Neural progenitor cell (in vitro differentiated cells): ENCODE measurements at places on chromosomes 5 and 9.

- no peak for DNase-seq
These were observed 1.6 kb downstream of the BSPRY start for GRCh38 chr9:113350937-113351336.

DNA sequence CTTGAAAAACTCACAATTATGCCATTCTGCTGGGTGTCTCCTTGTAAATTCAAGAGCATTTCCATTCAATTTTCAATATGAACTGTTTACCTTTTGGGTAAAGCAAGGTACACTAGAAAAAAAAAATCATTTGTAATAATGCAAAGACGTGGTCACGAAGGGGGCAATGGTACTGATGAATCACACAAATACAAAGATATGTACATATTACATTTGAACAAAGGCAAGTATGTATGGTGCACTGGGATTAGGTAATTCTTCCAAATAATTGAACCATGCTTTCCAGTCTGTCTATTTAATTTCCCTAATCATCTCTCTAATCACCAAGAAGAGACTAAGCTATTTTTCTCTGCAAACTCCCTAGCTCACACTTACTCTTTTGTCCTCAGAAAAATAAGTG lies 63.4 kb upstream of the RNF38 start:
- DNase-seq, result no peak

- no peak for DNase-seq
These were observed 18.2 kb upstream of the MXD3 start for GRCh38 chr5:177329883-177330282.

GRCh38 chr5:17802256-17802655 lies 168.0 kb downstream of the TAF11L14 start:
- peak; percentile 81 for DNase-seq

DNA sequence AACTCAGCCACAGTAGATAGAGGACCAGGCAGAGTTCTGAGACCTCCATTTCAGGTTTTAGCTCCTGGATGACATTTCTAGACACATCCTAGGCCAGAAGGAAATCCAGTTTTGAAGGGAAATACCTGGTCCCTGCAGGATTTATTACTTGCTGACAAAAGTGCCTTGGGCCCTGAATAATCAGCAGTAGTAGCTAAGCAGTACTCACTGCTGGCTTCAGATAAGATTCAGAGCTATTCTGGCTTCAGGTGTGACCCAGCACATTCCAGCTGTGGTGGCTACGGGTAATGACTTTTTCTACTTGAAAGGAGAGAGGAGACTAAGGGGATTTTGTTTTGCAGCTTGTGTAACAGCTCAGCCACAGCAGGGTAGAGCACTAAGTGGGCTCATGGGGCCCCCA lies 34.0 kb downstream of the NDUFAF2 start:
- DNase-seq, result peak; percentile 4

DNA sequence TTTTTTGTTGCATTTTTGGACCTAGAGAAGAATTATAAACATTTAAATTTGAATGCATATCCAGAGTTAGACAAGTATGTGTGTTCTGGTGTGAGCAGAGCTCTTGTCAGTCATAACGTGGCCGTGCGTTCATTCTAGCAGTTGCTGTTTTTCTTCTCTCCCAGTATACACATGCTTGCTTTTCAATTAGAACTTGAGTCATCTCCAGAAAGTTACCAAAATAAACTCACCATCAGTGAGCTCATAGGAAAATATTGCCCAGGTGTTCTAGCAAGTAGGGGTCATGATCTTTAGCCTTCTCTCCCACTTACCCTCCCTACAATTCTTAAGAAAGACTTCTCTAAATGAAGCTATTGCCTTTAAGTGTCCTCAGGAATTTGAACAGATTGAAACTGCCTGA lies 247.5 kb upstream of the TUT7 start:
- no peak for DNase-seq

GRCh38 chr9:83625178-83625577 lies 2.2 kb downstream of the IDNK start:
- DNase-seq, result no peak

GRCh38 chr9:133704711-133705181 lies 33.4 kb downstream of the SARDH start:
- DNase-seq, result no peak

DNA sequence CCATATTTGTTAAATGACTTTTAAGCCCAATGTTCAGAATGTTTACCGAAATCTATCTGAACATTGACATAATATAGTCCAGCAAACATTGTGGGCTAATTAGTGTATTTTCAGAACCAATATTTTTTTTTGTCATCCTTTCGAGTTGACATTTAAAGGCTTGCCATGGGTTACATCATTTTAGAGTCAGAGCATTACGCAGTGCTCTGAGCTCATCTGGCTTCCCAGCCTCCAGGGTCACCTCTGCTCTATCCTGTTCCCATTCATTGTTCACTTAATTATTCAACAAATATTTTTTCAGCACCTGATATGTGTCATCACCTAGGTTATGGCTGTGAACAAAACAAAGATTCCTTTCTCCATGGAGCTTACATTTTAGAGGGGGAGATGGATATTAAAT lies 80.2 kb downstream of the SREK1 start:
- DNase-seq, result no peak

- no peak for DNase-seq
These were observed 98.7 kb downstream of the ZNF462 start for GRCh38 chr9:106961623-106962022.

GRCh38 chr5:161093100-161093499 lies 241.1 kb upstream of the ATP10B start:
- DNase-seq, result peak; percentile 6

DNA sequence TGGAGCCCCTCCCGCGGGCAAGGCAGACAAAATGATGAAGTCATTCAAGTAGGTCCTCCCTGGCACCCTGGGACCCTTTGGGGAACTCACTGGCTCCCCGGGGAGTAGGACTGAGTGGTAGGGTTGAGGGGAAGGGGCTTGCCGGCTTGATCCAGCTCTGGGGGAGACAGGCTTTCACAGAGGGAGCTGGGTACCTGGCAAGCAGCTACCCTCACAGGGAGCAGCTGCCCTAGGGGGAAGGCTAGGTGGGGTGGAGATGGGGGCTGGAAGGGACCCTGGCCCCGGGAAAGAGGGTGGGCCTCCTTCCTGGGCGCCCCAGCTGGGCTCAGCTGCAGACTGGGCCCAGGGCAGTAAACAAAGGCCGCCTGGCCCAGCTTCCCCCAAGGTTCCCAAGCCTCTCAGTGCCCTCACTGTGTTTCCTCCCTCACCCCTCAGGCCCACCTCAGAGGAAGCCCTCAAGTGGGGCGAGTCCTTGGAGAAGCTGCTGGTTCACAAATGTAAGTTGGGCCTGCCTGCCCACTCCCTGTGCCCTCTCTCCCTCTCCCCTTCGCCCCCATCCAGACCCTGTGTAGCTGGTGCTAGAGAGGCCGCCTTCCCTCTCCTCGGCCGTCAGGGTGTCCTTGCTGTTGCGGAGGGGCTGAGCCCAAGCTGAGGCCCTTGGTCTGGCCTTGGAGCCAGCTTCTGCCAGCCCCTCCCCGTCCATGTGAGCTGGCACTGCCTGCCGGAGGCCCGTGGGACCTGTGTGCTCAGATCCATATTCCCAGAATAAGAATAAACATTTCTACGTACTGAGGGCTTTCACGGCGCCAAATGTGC lies 131.2 kb downstream of the RGS3 start:
- DNase-seq, result no peak

DNA sequence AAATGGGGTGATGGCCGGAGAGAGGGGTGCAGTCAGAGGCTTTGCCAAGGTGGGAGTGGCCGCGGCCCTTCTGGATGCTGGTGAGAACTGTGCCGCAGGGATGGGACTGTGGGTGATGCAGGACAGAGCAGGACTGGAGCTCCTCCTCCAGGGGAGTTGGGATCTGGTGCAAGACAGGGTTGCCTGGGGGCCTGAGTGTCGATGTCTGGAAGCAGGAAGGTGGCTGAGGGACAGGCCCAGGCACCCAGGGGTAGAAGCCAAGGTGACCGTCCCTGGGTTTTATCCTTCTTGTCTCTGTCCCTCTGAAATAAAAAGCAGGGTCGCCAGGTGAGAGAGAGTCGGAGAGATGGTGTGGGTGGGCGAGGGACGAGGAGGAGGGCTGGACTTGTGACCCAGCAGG lies 89.1 kb upstream of the IER5L start:
- no peak for DNase-seq

DNA sequence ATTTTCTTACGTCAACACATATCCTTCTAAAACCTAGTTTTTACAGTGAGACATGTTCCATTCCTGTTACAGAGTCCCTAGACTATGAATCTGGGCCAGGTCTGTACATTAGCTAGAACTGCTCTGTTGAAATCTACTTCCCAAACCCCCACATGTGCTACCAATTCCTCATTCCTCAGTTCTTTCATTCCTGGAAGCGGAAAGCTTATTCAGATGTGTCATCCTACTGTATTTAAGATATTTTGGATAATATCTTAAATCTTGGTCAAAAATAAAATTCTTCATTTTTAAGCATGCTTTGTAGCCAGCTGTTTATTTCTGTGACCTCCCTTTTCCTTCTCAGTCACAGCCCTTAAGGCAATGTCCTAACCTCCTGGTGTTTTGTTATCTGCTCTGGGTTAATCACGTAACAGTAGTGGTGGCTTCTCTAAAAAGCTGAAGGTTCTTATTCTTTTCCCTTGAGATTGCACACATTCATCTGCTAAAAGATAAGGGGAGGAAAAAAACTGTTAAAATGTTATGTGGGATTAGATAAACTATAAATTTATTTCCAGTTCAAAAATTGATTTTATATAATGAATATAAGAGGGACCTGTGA lies 35.6 kb downstream of the GLRX start:
- DNase-seq, result no peak

- no peak for DNase-seq
These were observed 20.7 kb upstream of the LIFR start for GRCh38 chr5:38576961-38577684.

DNA sequence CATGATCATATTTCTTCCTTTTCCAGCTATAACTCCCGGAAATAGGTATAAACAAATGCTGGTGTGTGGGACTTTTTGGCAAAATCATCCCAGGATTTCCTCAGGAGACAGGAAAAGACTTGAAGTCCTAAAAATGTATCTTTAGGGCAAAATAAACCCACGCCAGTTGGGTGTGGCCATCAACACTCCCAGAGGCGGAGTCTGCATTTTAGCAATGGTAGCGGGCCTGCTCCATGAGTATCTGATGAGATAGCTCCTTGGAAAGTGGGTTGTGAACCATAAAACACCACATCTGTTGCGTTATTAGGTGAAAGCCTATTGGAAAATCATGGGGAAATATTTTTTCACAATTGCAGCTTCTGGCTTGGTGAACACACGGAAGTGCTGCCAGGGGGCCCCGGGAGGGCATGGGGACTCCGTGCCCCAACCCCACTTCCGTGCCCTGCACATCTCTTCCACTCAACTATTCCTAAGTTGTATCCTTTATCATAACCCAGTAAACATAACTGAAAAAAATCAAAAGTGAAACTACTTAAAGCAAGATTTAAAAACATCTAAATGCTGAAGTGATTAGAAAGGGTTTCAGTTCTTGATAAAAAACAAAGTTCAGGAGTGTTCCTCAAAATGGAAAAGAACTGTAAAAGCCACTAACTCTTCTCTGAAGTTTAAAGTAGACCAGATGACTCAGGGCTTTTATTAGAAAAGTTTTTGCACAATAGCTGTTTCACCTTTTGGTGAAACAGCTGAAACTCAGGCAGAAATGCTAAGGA lies 111.2 kb downstream of the LRRC70 start:
- DNase-seq, result no peak

- no peak for DNase-seq
These were observed 205.5 kb upstream of the TARS1 start for GRCh38 chr5:33235304-33235703.
